Fibroblast of skin of right biceps (primary cell): ENCODE measurements at places on chromosomes 7 and 10.
A peak's percentile ranks its signal among the peaks of the same experiment; 100 is the strongest.

- DNase-seq: peak; percentile 99
Measured at GRCh38 chr7:19404912-19405329, 259.7 kb upstream of the FERD3L start.

- peak; percentile 50 for DNase-seq
Measured at GRCh38 chr7:71782051-71782450, 630.1 kb downstream of the CALN1 start.

DNA sequence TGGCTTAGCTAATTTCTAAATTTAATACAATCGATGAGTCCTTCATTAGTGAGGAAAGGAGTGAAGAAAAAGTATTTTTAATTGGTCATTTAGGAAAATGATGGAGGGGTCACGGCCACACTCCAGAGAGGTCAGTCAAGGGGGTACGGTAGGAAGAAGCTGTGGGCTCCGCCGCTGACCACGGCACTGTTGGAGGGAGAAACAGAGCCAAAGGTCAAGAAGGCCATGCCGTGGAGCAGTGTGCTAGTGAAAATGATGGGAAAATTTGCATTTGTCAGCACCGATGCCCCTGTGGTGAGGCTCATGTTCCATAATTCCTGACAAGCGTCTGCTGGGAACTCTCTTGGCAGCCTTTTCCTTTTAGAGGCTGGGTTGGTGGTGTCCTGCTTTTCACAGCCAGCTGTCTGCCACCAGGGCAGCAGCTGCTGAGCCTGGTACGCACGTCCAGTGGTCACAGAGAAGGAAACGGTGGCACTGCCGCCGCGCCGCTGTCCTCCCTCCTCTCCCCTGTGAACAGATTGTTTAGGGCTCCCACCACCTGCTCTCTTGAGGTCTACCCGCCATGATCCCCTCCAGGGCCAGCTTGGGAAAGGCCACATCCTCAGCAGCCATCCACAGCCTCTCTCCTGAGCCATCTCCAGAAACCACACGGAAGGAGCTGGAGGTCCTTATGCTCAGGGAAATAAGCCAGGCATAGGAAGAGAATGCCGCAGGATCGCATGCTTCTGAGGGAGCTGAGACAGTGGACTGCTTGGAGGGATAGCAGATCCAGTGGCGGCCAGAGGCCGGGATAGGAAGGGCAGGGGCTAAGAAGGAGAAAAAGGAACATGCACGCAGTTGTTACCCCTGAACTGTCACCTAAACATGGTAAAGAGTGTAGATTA is 263.7 kb upstream of the PPP2R2D start:
- no peak for DNase-seq

DNA sequence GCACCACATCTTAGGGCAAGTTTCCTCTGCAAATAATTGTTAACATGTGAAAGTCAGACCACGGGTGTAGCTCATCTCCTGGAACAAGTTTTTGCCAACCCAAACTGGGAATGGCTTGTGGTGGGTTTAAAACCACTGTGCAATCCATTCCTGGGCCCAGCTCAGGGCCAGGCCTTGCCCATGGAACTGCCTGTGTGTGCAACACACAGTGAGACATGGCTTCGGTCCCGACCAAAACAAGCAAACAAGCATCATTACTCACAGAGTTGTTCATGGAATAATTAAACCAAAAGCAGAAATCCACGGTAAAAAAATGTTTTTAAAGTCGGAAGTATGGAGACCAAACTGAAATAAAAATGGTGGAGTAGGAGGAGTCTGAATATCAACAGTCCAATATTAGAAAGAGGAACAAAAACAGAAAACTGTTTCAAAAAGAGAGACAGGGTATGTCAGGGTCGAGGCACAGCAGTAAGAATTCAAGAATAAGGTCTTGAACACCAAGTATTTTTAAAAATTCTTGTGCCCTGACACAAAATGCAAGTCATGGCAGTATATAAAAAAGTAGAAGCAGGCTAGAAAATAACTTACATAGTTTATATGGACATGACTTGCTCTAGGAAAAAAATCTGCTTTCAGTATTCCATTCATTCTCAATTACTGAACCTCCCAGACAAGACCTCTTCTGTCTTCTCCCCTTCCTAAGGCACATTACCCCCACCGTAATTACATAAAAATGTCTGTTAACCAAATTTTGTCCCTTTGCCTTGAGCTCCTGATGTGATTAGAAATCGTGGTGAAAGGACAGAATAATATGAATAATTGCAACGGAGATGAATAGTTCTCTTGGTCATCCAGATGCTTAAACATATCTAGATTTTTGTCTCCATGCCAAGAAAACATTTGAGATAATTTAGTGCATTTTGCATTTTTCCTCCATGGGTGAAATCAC is 88.4 kb downstream of the FAS start:
- DNase-seq: peak; percentile 97

DNA sequence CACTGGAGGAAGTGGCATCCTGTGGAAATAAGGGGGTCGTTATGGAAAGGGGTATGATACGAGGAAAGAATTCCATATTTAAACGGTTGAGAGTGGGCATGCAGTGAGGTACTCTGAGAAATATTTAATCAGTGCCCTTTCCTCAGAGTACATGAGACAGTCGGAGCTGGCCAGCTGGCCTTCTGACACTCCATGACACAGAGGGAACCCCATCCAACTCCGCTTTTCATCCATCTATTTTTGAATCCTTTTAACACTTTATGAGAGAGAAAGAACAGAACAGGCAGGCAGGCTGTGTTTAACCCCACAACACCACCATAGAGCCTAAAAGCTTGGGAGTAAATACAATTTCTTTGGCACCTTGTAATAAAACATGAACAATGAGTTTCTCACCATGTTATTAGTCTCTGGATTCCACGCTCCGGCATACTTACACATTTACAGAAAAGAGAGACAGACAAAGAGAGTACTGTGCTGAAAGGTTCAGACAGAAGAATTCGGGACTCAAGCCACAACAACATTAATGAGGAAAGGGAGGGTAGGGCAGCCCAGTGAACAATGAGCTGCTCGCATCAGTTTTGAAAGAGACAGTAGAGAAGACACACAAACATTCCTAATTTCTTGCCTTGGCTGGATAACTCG is 124.2 kb upstream of the PDLIM1 start:
- DNase-seq: no peak

GRCh38 chr10:102767428-102768160 is 23.8 kb downstream of the WBP1L start:
- DNase-seq: no peak

GRCh38 chr7:77837275-77837674 is 38.7 kb downstream of the PHTF2 start:
- no peak for DNase-seq
